ENCODE measurements at places on chromosomes 4 and X. TPM values are rescaled to one million over a fixed set of nuclear protein-coding genes. Genes with fewer than 3 reads are reported as not detected.

Gene TGIF2LX
- not detected for total RNA-seq

Gene HSFX4
- 0.09 TPM for total RNA-seq

Gene TCP11X2
- total RNA-seq = not detected

Gene SPANXB1
- 2.0 TPM for total RNA-seq

Gene MAGEB2
- not detected for total RNA-seq

Gene PASD1
- total RNA-seq = not detected

Gene TSPAN6
- 41.5 TPM for total RNA-seq

Gene FANCB
- total RNA-seq = 3.6 TPM

Gene SRD5A3
- 5.9 TPM for total RNA-seq

Gene NXF2B
- total RNA-seq = not detected

Gene DDX60
- total RNA-seq = 2.0 TPM
